Fibroblast of lung (primary cell): ENCODE measurements at places on chromosomes 13 and 19. TPM values are rescaled to one million over a fixed set of nuclear protein-coding genes. Genes with fewer than 3 reads are reported as not detected.

- no peaks in the 10 kb centered on the region for H3K4me1 ChIP-seq
- peak; percentile 43 for DNase-seq
- H3K27me3 ChIP-seq: no peaks in the 10 kb centered on the region
- no peak overlapping the region for H3K27ac ChIP-seq
- H3K36me3 ChIP-seq: no peaks in the 10 kb centered on the region
Observed at GRCh38 chr13:78978381-78978998, 319.5 kb upstream of the OBI1 start.

- H3K27ac ChIP-seq: no peak overlapping the region
- H3K4me1 ChIP-seq: no peaks in the 10 kb centered on the region
- DNase-seq: no peak
- no peaks in the 10 kb centered on the region for H3K36me3 ChIP-seq
Observed at GRCh38 chr13:27772651-27773425, 19.4 kb upstream of the GSX1 start.

- no peaks in the 10 kb centered on the region for H3K36me3 ChIP-seq
- DNase-seq: no peak
- H3K27ac ChIP-seq: no peak overlapping the region
- H3K4me3 ChIP-seq: no peak overlapping the region
- H3K4me1 ChIP-seq: no peaks in the 10 kb centered on the region
- no peaks in the 10 kb centered on the region for H3K27me3 ChIP-seq
Observed at GRCh38 chr13:24700539-24700938, 20.3 kb downstream of the ATP12A start.

- no peaks in the 10 kb centered on the region for H3K4me1 ChIP-seq
- no peak overlapping the region for H3K4me3 ChIP-seq
- no peaks in the 10 kb centered on the region for H3K36me3 ChIP-seq
- H3K27ac ChIP-seq: no peak overlapping the region
- DNase-seq: peak; percentile 0
Observed at GRCh38 chr13:103487841-103488240, 421.6 kb upstream of the SLC10A2 start.

- no peaks in the 10 kb centered on the region for H3K36me3 ChIP-seq
- H3K27me3 ChIP-seq: no peaks in the 10 kb centered on the region
- no peaks in the 10 kb centered on the region for H3K4me1 ChIP-seq
- H3K27ac ChIP-seq: no peak overlapping the region
Observed at GRCh38 chr19:31985001-31985605, 360.3 kb upstream of the ZNF507 start.

GRCh38 chr13:50635504-50635903, 208.0 kb downstream of the DLEU7 start:
- peaks cover 2% of the 10 kb centered on the region for H3K27me3 ChIP-seq
- H3K4me1 ChIP-seq: no peaks in the 10 kb centered on the region
- no peak for DNase-seq
- H3K4me3 ChIP-seq: no peak overlapping the region

- no peaks in the 10 kb centered on the region for H3K27me3 ChIP-seq
- no peaks in the 10 kb centered on the region for H3K36me3 ChIP-seq
- no peak overlapping the region for H3K4me3 ChIP-seq
- no peak for DNase-seq
- H3K27ac ChIP-seq: no peak overlapping the region
Observed at GRCh38 chr19:9721861-9722260, 46.7 kb downstream of the ZNF846 start.

DNA sequence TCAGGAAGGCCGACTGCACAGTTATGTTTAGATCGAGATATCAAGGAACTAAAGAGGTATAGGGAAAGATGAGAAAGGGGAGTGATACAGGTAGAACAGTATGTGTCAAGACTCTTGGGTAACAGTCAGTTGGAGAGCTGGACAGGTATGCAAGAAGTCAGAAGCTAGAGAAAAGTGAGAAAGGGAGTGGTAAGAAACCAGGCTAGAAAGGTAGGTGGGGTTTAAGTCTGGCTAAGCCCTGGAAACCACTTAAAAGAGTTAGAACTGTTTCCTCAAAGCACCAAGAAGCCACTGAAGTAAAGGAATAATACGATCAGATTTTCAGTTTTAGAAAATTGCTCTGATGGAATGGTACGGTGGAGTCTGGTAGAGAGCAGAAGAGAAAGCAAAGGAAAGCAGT, 196.4 kb downstream of the VWA8 start:
- no peak overlapping the region for H3K4me3 ChIP-seq
- no peak for DNase-seq
- H3K27ac ChIP-seq: no peak overlapping the region
- H3K4me1 ChIP-seq: no peaks in the 10 kb centered on the region
- H3K36me3 ChIP-seq: no peaks in the 10 kb centered on the region

DNA sequence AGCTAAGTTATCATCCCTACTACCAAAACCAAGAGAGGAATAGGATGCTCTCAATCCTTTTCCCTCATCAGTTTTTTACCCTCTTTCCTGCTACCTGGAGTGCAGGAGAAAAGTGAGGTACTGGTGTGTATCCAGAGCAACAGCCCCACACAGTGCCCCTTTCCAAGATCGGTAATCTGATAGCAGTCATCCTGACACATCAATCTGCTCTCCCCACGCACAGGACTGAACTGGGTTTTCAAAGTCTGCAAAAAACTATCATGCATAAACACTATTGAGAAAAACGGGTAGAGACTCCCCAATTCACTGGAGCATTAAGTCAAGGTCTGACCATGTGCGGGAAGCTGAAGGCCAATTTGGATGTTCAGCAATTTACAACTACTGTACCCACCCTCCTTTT, 284.8 kb downstream of the RBM26 start:
- no peak overlapping the region for H3K27ac ChIP-seq
- DNase-seq: no peak
- no peaks in the 10 kb centered on the region for H3K36me3 ChIP-seq
- H3K4me3 ChIP-seq: no peak overlapping the region
- H3K27me3 ChIP-seq: no peaks in the 10 kb centered on the region

DNA sequence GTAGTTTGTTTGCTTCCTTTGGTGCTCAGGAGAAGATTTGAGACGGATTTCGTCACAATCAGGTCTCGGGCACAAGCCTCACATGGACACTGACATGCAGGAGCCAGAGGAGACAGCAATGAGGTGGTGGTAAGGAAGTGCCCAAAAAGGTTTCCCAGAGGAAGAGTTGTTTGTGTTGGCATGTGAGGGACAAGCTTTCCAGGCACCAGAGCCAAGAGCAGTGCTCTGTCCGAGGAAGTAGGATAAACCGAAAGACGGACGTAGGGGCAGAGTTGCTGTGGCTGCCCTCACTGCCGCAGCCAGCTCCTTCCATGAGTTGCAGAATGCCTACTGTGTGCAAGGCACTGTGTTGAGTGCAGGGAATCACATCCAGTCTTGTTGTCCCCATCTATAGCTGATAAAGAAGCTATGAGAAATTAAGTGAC, 27.7 kb downstream of the SAE1 start:
- no peak for DNase-seq
- H3K4me3 ChIP-seq: no peak overlapping the region
- peaks cover 8% of the 10 kb centered on the region for H3K36me3 ChIP-seq
- H3K4me1 ChIP-seq: peaks cover 10% of the 10 kb centered on the region
- peak overlapping the region; percentile 17 for H3K27ac ChIP-seq

GRCh38 chr19:18118420-18119012, 20.9 kb downstream of the MAST3 start:
- peak overlapping the region; percentile 66 for H3K4me3 ChIP-seq
- H3K4me1 ChIP-seq: peaks cover 12% of the 10 kb centered on the region
- no peak for DNase-seq

DNA sequence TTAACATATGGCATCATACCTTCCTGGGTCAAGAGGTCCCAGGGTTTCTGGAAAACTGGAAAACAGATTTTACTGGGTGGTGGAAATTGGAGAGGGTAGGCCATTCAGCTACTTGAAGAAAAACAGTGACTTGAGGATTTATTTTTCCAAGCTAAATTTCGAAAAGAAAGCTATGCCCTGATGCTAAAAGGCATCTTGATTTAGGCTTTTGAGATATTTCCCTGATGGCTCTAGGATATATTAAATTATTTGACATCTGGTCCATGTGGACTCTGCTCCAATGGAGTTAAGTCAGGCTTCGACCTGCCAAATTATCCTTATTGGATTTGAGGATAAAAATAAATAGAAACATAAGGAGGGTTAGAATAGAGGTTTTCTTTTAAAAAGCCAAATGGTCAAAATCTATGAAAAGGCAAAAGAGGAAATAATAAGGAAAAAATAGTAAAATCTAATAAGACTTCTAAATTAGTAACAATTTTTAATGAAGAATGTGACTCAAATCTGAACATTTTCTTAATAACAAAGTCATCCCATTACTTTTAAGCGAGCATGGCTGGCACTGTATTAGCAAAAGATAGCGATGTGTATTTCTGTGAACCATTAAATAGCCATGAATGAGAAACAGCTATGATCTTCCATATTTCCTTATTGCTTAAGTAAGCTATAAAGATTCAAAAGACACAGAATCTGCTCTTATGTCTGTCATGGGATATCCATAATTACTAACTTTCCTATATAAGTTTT, 190.0 kb upstream of the MIR17HG start:
- H3K4me1 ChIP-seq: no peaks in the 10 kb centered on the region
- H3K27me3 ChIP-seq: no peaks in the 10 kb centered on the region
- no peak overlapping the region for H3K27ac ChIP-seq
- no peaks in the 10 kb centered on the region for H3K36me3 ChIP-seq
- H3K4me3 ChIP-seq: no peak overlapping the region
- DNase-seq: no peak

DNA sequence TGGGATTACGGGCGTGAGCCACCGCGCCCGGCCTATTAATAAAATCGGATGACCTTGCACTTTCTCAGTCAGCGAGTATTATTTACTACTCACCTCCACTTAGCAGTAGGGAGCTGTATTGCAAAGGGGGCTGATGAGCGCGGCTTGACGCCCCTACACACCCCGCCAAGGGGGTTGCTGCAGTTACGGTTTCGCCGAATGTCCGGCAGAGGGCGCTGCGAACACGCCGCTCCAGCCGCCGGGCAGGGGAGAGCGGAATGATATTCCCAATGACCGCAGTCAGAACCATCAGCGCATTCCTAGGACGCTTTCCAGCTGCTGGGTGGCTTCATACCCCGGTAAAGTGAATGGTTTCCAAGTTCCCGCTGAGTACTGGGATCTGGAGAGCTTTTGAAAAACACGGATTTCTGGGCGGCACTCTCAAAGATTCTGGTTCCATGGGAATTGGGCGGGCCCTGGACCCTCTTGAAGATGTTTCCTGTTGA, 30.0 kb upstream of the TPT1 start:
- peak; percentile 83 for DNase-seq
- peaks cover 4% of the 10 kb centered on the region for H3K4me1 ChIP-seq
- no peak overlapping the region for H3K27ac ChIP-seq
- H3K36me3 ChIP-seq: no peaks in the 10 kb centered on the region

- no peaks in the 10 kb centered on the region for H3K27me3 ChIP-seq
- H3K36me3 ChIP-seq: no peaks in the 10 kb centered on the region
- no peak overlapping the region for H3K4me3 ChIP-seq
- H3K27ac ChIP-seq: no peak overlapping the region
Observed at GRCh38 chr19:17753976-17754375, 2.7 kb downstream of the FCHO1 start.

DNA sequence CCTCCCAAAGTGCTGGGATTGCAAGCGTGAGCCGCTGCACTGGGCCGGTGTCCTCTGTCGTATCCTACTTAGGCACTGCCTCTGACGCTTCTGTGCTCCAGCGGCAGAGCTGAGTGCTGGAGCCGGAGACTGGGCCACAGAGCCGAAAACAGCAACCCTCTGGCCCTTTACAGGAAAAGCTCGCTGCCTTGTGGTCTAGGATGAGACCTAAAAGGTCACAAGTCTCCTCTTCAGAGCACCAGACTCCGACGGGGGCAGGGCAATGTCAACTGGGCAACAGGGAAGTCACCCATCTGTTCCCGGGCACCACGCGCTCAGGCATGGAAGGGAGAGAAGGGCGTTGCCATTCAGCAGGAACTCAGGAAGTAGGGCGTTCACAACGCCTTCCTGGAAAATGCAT, 91.7 kb downstream of the GADD45B start:
- no peaks in the 10 kb centered on the region for H3K36me3 ChIP-seq
- DNase-seq: no peak
- H3K4me3 ChIP-seq: no peak overlapping the region

DNA sequence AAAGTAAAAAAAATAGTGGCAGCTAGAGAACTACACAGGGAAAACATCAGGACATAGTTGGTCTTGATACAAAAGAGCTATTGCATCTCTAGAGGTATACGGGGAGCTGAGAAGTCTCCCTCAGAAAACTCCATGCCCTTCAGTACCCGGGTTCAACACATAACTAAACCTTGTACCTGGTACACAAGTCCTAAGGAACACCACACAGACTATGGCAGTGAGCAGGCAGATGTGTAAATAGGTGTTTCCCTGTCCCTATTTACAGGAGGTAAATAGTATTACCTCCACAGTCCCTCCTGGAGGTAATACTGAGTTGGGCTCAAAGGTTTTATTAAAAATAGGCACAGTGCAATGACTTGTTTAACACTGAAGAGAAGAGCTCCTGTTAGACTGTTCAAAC, 5.9 kb downstream of the FGF14 start:
- no peak overlapping the region for H3K27ac ChIP-seq
- H3K4me1 ChIP-seq: peaks cover 4% of the 10 kb centered on the region
- no peaks in the 10 kb centered on the region for H3K36me3 ChIP-seq
- H3K4me3 ChIP-seq: no peak overlapping the region
- DNase-seq: no peak

DNA sequence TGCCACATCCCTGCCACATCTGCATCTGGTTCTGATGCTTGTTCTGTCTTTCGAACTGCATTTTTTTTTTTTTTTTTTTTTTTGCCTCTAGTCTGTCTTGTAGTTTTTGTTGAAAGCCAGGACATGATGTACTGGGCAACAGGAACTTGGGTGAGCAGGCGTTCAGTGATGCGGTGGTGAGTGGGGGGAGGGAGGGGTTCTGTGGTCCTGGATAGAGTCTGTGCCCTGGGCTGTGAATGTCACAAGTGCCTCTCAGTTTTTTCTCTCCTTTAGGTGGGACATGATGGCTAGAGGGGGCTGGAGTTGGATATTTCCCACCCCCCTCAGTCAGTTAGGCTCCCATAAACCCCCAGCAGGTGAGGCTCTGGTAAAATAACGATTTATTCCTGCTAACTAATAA, 3.5 kb downstream of the CEACAM4 start:
- no peaks in the 10 kb centered on the region for H3K4me1 ChIP-seq
- no peak overlapping the region for H3K4me3 ChIP-seq
- H3K27me3 ChIP-seq: no peaks in the 10 kb centered on the region

DNA sequence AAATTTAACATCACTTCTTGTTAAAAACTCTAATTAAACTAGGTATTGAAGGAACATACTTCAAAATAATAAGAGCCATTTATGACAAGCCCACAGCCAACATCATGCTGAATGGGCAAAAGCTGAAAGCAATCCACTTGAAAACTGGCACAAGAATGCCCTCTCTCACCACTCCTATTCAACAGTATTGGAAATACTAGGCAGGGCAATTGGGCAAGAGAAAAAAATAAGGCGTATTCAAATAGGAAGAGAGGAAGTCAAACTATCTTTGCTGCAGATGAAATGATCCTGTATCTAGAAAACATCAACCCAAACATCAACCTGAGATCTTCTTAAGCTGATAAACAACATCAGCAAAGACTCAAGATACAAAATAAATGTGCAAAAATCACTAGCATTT, 15.6 kb upstream of the LILRB1 start:
- no peak for DNase-seq
- H3K4me3 ChIP-seq: no peak overlapping the region
- no peak overlapping the region for H3K27ac ChIP-seq

GRCh38 chr19:37899966-37900365, 6.4 kb downstream of the WDR87 start:
- H3K27me3 ChIP-seq: no peaks in the 10 kb centered on the region
- no peaks in the 10 kb centered on the region for H3K4me1 ChIP-seq
- no peak for DNase-seq
- no peak overlapping the region for H3K27ac ChIP-seq
- no peak overlapping the region for H3K4me3 ChIP-seq

Gene STOML3
- not detected in 2 replicates for polyA plus RNA-seq

Gene LGI4
- 0.02 and 0.19 TPM in 2 replicates for polyA plus RNA-seq

Gene POGLUT2
- 11.6 and 18.1 TPM in 2 replicates for polyA plus RNA-seq

Gene ZNF723
- not detected in 2 replicates for polyA plus RNA-seq

Gene TPTE2
- not detected in 2 replicates for polyA plus RNA-seq

Gene SNRPA
- 74.4 and 134 TPM in 2 replicates for polyA plus RNA-seq

Gene ANGPTL4
- polyA plus RNA-seq: 6.0 and 6.6 TPM in 2 replicates

Gene TNFSF9
- 0.22 and 0.40 TPM in 2 replicates for polyA plus RNA-seq
